Frontal cortex (tissue), 4 donors: ENCODE measurements at places on chromosomes 11 and 22.

DNA sequence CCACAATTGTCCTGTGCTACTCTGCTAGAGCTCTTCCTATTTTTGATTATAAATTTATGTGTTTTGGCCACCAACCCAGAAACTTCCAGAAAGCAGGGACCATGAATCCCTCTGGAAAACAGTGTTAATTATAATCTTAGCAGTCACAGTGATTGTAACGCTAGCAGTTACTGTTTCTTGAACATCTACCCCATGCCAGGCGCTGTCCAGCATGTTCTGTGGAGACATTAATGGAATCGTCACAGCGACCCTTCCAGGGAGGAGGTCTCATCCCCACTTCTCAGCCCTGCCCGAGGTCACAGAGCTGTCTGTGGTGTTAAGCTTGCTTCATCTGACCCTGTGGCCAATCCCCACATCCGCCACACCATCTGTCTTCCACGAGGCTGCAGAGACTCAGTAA, 13.9 kb upstream of the PNPLA5 start:
- DNase-seq: no peak

DNA sequence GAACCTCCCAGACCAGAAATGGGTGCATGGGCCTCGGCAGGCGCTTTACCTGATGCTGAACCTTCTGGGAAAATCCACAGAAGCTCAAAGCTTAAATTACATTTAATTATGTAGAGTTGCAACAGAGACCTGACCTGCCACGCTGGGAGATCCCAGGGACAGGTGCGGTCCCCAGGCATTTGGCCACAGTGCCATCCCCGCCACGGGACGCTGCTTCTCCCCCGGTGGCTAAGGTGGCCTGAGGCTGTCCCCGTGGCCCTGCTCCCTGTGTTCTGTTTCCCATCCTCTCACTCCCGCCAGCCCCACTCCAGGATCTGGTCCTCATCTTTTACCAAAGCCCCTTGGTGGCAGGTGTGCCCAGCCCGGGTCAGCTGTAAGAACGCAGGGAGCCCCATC, 39.6 kb downstream of the GRAMD4 start:
- no peak for DNase-seq

- no peak for DNase-seq
Measured at GRCh38 chr22:19679522-19680101, 34.7 kb upstream of the SEPTIN5 start.

GRCh38 chr22:40919446-40919845, 31.7 kb upstream of the RBX1 start:
- DNase-seq: no peak

DNA sequence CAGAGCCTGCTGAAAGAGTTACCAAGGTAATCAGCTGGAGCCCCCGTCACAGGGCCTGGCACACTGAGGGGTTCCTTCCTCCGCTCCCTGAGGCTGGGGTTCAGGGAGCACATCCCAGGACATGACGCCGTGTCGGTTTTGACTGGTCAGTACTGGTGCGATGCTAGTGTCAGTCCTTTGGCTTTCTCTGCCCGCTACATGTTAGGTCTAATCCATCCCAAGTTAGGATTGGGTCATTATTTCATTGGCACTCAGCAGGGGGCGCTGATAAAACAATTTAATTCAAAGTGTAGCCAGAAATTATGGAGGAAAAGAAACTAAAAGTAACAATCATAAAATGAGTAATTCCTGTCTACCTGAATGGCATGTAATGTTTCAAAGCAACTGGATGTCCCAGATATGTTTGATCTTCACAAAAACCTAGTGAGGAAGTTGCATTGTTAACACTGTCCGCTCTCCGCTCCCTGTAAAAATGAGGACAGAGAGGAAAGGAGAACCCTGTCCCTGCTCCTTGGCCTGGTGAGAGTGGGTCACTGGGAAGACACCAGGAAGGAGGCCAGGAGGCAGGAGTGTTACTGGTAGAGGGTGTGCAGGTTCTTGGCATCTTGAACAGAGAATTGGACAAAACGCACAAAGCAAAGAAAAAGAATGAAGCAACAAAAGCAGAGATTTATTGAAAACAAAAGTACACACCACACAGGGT, 27.1 kb downstream of the TSKU start:
- DNase-seq: no peak

- DNase-seq: no peak
Measured at GRCh38 chr11:31414338-31414737, 44.7 kb downstream of the DNAJC24 start.

- DNase-seq: no peak
Measured at GRCh38 chr11:65420506-65420905, 2.1 kb upstream of the NEAT1 start.

GRCh38 chr22:29205594-29206371, at the start of gene EMID1:
Gene EMID1 (plus strand): TSS chr22:29205896. CDS start chr22:29206039, 143 bp downstream.
- DNase-seq: peak; percentile 69
